ENCODE measurements at places on chromosomes 1 and 21. TPM values are rescaled to one million over a fixed set of nuclear protein-coding genes. Genes with fewer than 3 reads are reported as not detected.

Gene NTNG1
- total RNA-seq, result 0.48 TPM

Gene LCE2A
- not detected for total RNA-seq

Gene ADCY10
- total RNA-seq, result 0.12 TPM

Gene KLHL21
- 26.1 TPM for total RNA-seq

Gene CD52
- total RNA-seq, result 245 TPM

Gene SEMA6C
- total RNA-seq, result 1.9 TPM

Gene SPATA17
- total RNA-seq, result not detected

Gene CATSPERE
- total RNA-seq, result 0.38 TPM

Gene CR1
- 0.09 TPM for total RNA-seq

Gene CACNA1S
- not detected for total RNA-seq

Gene THEM5
- total RNA-seq, result 0.25 TPM

Gene HSD3B2
- not detected for total RNA-seq

Gene HOOK1
- total RNA-seq, result 17.6 TPM

Gene OR2T8
- not detected for total RNA-seq

Gene PLPPR4
- not detected for total RNA-seq

Gene PAQR6
- total RNA-seq, result 9.6 TPM

Gene HES3
- total RNA-seq, result not detected

Gene CACNA1E
- total RNA-seq, result not detected

Gene PLPPR5
- total RNA-seq, result not detected

Gene DIP2A
- total RNA-seq, result 50.1 TPM

Gene PROK1
- total RNA-seq, result 0.17 TPM

Gene S100A7A
- not detected for total RNA-seq

Gene CDA
- total RNA-seq, result not detected

Gene C1orf174
- 43.7 TPM for total RNA-seq

Gene NCMAP
- 0.76 TPM for total RNA-seq

Gene SKI
- 28.5 TPM for total RNA-seq

Gene TXNIP
- 212 TPM for total RNA-seq

Gene SPRR2F
- not detected for total RNA-seq

Gene ETV3L
- not detected for total RNA-seq

Gene PKN2
- total RNA-seq, result 27.4 TPM

Gene RGL1
- 1.7 TPM for total RNA-seq

Gene AKR7A3
- 0.46 TPM for total RNA-seq

Gene CLCN6
- 9.3 TPM for total RNA-seq

Gene HENMT1
- 21.1 TPM for total RNA-seq

Gene PEAR1
- not detected for total RNA-seq

Gene FAM167B
- 1.6 TPM for total RNA-seq

Gene DMRTA2
- total RNA-seq, result not detected

Gene ADAM30
- total RNA-seq, result not detected

Gene FMN2
- total RNA-seq, result not detected

Gene TEX50
- total RNA-seq, result not detected

Gene CD164L2
- not detected for total RNA-seq

Gene LRRC53
- total RNA-seq, result not detected

Gene HPDL
- 4.5 TPM for total RNA-seq

Gene AQP10
- total RNA-seq, result not detected

Gene PER3
- total RNA-seq, result 1.3 TPM
